ENCODE measurements at places on chromosomes 16 and 17.

GRCh38 chr16:56916571-56917403 lies 15.2 kb upstream of the HERPUD1 start:
- DNase-seq = no peak

DNA sequence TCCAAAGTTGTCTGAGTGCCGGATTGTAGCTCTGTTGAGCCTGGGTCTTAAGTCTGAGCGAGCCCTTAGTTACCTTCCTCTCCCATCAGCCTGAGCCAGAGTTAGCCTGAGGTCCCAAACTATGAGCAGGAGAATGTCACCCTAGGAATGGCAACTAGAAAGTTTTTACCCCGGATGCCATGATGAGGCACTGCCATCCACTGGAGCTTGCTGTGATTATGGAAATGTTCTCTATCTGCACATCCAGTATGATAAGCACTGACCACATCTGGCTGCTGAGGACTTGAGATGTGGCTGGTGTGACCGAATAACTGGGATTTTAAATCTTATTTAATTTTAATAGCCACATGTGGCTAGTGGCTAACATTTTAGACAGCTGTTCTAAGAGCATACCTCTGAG lies 550.0 kb downstream of the CDH13 start:
- DNase-seq = no peak

DNA sequence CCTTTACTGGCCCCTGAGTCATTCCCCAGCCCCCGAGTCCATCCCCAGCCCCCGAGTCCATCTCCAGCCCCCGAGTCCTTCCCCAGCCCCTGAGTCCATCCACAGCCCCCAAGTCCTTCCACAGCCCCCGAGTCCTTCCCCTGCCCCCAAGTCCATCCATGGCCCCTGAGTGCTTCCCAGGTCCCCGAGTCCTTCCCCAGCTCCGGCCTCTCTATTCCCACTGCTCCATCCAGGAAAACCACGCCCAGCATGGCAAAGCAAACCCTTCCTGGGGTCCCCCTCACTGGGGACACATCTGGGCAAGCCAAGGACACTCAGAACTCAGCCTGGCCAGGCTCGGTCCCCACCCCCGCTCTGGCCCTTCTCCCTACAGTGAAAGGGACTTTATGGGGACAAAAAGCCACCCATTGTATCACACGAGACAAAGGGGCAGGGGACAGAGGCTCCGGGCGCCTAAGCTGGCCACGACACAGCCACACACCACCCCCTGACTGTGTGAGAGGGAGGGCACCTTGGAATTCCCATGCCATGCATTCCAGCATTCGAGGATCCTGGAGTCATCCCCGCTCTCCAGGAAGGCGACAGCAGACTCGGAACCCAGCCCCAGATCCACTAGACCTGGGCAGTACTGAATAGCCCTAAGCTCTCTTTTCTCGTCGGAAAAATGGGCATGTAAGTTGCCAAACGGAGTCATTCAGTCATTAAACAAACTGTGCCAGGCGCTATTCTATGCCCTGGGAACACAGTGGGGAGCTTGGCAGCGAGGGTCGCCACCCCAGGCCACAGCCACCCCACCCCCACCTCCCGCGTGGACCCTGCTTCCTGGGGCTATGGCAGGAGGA lies 14.0 kb downstream of the PLLP start:
- DNase-seq = no peak

DNA sequence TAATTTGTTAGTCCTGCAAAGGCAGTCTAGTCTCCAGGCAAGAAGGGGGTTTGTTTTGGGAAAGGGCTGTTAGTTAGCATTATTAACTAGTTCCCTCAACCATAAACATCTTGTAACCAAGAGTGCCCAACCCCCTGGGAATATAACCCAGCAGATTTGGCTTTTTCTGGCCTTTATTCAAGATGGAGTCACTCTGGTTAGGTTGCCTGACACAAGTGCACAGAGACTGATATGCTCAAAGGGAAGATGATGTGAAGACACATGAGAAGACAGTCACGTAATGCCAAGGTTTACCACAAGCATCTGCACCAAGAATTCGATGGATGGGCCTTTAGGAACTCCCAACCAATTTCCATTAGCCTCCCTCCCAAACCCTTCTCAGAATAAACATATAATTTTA lies 3.9 kb upstream of the SCPEP1 start:
- DNase-seq = no peak

- DNase-seq = no peak
These were observed 78.1 kb downstream of the OR1D5 start for GRCh38 chr17:2985318-2985717.

GRCh38 chr17:31415004-31415454 lies 23.6 kb downstream of the RAB11FIP4 start:
- no peak for DNase-seq

GRCh38 chr17:79504181-79504605 lies 106.7 kb downstream of the RBFOX3 start:
- no peak for DNase-seq

- no peak for DNase-seq
These were observed 4.7 kb downstream of the CHD3 start for GRCh38 chr17:7893187-7893880.

DNA sequence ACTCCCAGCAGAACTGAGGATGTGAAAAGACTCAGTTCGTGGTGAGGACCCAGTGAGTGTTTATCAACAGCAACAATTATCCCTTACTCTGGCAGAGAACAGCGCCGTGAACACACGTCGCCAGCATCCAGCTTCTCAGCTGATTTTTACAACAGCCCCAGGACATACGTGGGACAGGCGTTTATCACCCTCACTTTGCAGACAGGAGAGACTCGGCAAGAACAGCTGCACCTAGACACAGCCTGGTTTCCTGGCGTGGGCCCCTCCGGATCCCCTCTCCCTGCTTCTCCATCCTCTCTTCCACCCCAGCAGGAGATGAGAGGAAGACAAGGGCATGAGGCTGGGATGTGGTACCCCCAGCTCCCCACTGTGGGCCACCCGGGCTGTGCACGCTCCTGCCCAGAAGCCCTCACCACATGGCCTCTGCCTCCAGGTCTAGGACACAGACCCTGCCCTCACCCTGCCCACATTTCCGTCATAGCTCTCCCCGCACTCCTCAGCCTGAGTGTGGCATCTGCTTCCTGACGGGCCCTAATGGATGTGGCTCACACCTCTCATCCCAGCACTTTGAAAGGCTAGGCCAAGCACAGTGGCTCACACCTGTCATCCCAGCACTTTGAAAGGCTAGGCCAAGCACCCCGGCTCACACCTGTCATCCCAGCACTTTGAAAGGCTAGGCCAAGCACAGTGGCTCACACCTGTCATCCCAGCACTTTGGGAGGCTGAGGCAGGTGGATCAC lies 17.5 kb downstream of the ABR start:
- DNase-seq = no peak

DNA sequence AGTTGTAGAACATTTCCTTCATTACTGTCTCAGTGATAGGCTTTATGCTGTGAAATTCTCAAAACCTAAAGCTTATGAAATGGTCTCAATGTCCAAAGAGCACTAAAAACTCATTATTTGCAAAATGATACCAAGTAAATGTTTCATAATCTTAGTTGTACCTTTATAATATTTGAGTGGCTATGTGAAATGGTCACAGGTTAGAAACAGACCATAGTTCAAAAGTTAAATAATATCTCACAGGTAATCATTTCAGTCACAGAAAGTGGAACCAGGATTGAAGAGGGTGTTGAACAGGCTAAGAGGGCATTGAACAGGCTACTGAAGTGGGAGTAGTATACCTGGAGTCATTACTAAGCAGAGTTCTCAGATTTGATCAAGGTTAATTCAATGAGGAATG lies 2.9 kb downstream of the RDM1 start:
- DNase-seq = no peak

- no peak for DNase-seq
These were observed 341.0 kb downstream of the CPPED1 start for GRCh38 chr16:12462426-12463280.

GRCh38 chr17:8621585-8621984 lies 8.9 kb downstream of the MYH10 start:
- no peak for DNase-seq

GRCh38 chr16:14100825-14101224 lies 29.7 kb downstream of the MRTFB start:
- no peak for DNase-seq

GRCh38 chr17:31527606-31528005 lies 136.1 kb downstream of the RAB11FIP4 start:
- DNase-seq = no peak

- DNase-seq = no peak
These were observed 556 bp upstream of the SPNS1 start for GRCh38 chr16:28974007-28974436.

- no peak for DNase-seq
These were observed 362.2 kb downstream of the WWOX start for GRCh38 chr16:78461496-78462287.

DNA sequence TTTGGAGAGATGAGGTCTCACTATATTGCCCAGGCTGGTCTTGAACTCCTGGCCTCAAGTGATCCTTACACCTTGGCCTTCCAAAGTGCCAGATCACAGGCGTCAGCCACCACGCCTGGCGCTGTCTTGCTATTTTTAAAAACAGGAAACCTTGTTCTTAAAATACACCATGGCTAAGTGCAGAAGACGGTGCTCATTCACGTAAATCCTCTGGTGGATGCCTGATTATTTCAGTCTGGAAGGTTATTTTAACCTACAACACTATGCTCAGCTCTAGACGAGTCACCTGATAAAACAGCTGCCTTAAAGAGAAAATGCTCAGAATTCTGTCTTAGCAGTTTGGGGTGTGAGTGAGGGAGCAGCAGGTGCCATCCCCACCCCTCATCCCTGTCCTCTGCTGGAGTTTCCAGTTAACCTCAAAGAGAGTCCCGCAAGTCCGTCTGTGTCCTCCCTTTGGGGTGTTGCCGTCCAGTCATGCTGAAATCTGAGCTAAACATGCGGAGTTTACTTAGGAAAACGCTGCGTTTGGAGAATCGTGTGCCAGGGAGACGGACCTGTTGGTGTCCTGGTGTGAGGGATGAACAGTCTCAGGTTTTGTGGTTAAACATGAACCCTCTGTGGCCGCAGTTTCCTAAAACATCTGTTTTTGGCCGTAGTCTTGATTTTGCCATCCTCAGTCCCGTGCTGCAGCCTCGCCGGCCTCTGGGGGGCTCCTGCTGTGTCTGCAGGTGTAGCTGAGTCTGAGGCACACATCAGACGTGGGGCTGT lies 17.1 kb downstream of the SPG7 start:
- DNase-seq = no peak

- no peak for DNase-seq
These were observed 33.9 kb downstream of the ZNF652 start for GRCh38 chr17:49327835-49328784.

GRCh38 chr16:88526906-88527185 lies 43.4 kb upstream of the ZC3H18 start:
- DNase-seq = no peak

- no peak for DNase-seq
These were observed 17.1 kb downstream of the PHB1 start for GRCh38 chr17:49397586-49397985.
